ENCODE measurements at places on chromosomes 12 and 14. TPM values are rescaled to one million over a fixed set of nuclear protein-coding genes. Genes with fewer than 3 reads are reported as not detected.

DNA sequence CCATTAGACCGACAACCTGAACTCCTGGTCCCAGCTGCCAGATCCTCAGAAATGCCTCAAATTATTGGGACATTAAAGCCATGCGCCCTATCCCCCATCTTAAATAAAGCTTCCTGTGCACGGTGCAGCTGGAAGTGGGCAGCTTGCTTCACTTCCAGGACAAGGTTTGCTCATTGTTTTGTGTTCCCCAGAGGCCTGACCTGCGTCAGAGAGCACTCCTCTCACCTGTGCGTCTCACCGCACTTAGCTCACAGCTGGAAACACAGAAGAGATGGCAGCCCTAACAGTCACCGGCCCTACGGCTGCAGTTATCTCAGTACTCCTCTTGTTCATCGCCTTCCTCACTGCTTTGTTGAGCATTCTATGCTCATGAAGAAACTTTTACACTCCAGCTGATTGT is 135.5 kb downstream of the ANO2 start:
- no peak for DNase-seq

- DNase-seq: no peak
Observed at GRCh38 chr12:41459111-41459905, 271.2 kb downstream of the PDZRN4 start.

- DNase-seq: no peak
Observed at GRCh38 chr12:120909633-120910298, 5.6 kb upstream of the SPPL3 start.

DNA sequence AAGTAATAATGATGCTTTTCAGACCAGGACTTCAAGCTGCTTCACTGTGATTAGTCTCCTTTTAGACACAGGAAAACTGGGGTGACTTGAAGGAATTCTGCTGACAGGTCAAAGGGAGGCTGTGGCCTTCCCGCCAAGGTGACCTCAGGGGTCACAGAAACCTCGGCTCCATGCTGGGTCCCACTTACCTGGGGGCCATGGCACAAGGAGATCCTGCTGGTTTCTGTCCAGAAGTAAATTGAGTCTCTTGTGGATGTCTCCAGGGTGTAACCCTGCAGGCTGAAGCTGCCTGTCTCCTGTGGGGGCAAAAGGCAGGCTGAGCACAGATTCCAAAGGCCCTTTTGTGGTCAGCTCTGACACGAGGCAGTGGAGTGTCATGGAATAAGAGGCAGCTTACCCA is 138.7 kb upstream of the MED13L start:
- DNase-seq: no peak

GRCh38 chr14:35362911-35363374 is 41.6 kb downstream of the NFKBIA start:
- DNase-seq: no peak

DNA sequence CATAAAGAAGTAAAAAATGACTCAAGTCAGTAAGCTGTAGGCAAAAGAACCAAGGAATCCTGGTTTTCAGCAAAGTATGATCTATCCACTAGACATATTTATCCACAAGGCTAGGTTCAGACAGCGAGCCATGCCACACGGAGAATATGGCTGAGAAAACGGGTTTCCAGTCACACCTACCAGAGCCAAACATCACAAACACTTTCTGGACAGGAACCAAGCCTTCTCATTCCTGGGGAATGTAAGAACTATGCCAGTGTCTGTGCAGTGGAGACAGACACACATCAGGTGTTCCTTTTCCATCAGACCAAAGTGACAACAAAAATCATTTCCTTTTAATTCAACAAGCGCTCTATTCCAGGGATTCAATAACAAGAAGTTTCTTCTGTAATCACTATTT is 41.1 kb downstream of the AREL1 start:
- no peak for DNase-seq

DNA sequence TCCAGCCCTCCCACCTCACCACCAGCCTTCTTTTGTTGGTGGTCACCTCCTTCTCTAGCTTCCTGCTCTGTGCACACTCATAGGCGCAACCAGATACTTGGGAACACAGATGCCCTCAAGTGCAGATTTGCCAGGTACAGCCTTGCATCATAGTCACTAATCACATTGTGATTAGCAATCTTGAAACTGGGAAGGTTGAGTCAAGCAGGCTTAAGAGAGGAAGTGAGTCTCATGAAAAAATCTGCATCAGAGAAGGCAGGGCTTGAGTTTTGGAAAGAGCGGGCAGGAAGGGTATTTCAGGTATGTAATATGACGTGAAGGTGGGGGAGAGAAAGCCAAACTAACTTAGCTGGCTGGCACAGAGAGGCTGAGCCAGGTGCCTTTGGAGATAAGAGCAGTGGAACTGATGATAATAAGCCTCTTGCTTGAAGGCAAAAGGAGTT is 2.7 kb upstream of the RABGGTA start:
- no peak for DNase-seq

- DNase-seq: no peak
Observed at GRCh38 chr12:131912518-131913274, 16.4 kb upstream of the PUS1 start.

DNA sequence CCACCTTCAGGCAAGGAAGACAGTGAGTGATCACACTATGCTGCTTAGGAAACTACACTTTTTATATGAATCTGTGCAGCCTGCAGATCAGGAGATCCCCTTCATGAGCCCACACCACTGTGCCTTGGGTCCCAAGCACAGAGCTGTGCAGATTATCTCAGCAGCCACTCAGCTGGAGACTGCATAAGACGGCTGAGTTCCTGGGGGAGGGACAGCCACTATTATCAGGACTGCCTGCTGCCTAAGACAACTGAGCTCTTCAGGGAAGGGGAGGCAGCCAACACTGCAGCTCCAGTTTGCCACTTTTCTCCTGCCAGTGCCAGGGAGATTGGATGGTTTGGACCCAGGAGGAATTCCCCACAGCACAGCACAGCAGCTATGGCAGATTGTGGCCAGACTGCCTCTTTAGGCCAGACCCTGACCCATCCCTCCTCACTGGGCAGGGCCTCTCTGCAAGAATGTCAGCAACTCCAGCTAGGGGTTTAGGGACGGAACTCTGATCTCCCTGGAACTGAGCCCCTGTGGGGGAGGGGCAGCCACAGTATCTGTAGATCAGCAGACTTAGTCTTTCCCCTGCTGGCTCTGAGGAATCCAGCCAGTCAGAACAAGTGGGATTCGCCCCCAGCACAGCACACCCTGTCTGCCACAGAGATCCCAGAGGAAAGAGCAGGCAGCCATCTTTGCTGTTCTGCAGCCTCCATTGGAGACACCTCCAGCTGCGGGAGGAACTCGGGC is 141.3 kb downstream of the KLHL28 start:
- no peak for DNase-seq

DNA sequence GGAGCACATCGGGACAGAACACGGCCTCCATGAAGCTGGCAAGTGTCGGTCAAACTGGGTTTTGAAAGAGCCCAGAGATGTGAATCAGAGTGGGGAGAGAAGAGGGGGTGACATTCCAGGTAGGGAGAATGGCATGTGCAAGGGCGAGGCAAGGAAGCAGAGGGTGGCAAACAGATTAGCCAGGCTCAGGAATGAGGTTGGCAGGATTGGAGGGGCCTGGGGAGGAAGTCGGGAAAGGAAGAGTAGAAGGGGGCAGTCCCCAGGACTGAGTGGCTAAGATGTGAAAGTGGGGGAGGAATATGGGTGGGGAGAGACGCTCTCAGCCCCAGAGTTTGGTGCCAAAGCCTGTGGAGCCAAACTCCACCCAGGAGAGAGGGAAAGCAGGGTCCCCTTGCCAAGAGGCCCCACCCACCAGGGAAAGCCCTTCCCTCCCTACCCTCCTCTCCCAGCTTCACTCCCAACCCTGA is 5.5 kb upstream of the HDAC7 start:
- DNase-seq: no peak

- no peak for DNase-seq
Observed at GRCh38 chr12:65510584-65511050, 232.1 kb downstream of the MSRB3 start.

GRCh38 chr12:19630536-19630935 is 191.2 kb downstream of the AEBP2 start:
- no peak for DNase-seq

DNA sequence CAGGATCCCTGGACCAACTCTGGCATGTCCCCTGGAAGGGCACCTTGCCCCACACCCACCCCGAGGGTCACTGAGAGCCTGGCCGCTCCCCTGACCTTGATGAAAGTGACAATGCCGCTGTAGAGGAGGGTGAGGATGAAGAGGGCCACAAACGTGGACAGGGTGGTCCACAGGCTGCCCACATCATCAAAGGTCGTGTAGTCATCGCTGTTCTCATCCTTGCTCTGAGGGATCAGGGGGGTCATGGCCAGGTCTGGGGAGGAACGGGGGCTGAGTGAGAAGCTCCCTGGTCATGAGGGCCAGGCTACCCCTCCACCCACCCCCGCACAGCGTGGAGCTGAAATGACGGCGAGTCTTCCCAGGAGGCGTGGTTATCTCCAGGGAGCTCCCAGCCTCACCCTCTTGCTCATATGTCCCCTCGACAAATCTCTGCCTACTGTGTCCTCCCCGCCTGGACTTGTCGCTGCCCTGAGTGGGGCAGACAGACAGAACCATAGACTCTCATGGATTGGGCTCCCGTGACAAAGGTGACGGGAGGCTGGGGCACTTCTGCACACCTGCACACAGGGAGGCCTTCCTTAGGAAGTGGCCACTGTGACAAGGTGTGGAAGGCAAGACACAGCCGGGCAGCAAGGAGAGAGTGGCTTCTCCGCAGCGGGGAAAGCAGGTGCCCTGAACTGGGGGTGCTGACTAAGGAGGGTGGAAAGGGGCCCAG is 311.1 kb downstream of the TMEM121 start:
- no peak for DNase-seq

GRCh38 chr12:130838951-130839769 is at the start of gene STX2:
Gene STX2, minus strand, starts transcription at chr12:130839250. Its CDS starts 151 bp downstream, at chr12:130839099.
- peak; percentile 82 for DNase-seq

DNA sequence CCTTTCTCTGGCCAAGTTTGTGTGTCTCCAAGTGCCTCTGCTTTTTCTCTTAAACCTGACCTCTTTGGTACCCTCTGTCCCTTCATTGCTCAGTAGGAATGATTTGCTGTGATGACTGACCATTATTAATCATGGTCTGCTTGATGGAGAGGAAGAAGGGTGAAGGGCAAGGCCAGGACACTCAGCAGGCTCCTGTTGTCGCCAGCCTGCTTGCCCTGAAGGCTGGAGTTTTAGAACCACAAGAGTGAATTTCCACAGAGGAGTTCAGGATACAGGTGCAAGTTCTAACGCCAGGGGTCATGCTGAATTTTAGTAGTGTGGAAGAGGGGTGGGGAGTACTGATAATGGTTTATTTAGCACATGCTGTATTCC is 2.8 kb upstream of the ITGA5 start:
- DNase-seq: no peak

GRCh38 chr12:24118668-24119067 is 169.2 kb upstream of the SOX5 start:
- DNase-seq: no peak

DNA sequence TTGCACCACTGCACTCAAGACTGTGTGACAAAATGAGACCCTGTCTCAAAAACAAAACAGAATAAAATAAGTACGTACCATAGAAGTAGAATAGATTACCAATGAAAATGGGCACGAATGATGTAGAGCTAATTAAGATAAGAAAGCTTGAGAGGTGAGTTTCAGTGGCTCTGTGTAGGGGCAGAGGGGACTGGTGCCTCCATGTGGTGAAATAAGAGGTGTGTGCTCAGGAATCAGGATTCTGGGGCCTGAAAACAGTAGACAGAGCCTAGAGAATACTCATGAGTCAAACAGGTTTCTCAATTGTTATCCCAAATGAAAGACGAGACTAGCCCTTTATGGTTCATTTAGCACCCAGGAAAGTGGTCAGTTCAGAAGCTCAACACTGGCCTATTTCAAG is 1145.1 kb downstream of the FLRT2 start:
- no peak for DNase-seq

GRCh38 chr14:91464615-91465205 is 45.4 kb downstream of the PPP4R3A start:
- DNase-seq: no peak

- DNase-seq: no peak
Observed at GRCh38 chr12:20144341-20144740, 224.0 kb upstream of the PDE3A start.

DNA sequence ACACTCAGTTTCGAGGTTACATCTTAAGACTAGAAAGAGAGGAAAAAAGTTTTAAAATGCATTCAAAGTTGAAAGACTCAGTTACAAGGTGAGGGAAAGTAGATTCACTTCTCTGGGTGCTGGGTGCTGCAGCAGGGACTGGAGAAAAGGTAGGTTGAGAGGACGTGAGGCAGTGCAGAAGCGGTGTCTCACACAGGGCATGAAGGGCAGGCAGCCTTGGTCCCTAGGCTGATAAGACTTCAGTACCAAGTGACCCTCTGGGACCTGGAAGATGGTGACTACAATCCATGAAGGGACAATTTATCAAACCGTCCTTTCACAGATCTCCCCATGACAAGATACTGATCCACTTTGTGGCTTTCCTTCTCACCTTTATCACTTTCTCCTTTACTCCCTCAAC is 22.5 kb upstream of the UTP20 start:
- DNase-seq: no peak

DNA sequence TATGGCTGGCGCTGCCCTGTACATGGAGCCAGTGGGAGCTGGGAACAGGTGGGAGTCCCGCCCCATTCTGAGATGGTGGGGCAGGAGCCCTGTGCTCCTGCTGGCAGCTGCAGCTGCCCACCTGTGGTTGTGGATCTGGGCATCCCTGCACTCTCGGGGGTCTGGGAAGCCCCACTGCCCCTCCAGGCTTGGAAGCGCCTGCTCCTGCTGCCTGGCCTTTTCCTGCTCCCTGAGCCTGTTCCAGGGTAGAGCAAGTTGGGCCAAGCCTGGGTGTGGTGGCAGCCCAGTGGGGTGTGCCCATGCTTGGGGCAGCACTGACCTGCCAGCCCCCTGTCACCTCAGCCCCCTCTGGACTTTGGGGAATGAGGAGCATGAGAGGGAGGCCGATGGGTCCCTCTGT is 104.0 kb downstream of the MNAT1 start:
- DNase-seq: no peak

GRCh38 chr12:130552483-130552996 is 163.6 kb downstream of the RIMBP2 start:
- peak; percentile 27 for DNase-seq

- no peak for DNase-seq
Observed at GRCh38 chr14:100027771-100028490, 37.3 kb upstream of the EVL start.

- DNase-seq: no peak
Observed at GRCh38 chr12:75378354-75378753, 12.5 kb upstream of the GLIPR1L2 start.

Gene LTBP2
- 0.43 TPM for total RNA-seq

Gene GDF3
- not detected for total RNA-seq

Gene LRRC10
- total RNA-seq: not detected

Gene KRT2
- not detected for total RNA-seq

Gene OR6C70
- total RNA-seq: not detected

Gene NKX2-1
- not detected for total RNA-seq

Gene OR4Q3
- not detected for total RNA-seq

Gene DDN
- total RNA-seq: 0.50 TPM

Gene INHBE
- total RNA-seq: 1.3 TPM

Gene SVOP
- total RNA-seq: not detected
